Dorsolateral prefrontal cortex (tissue), 122 donors: ENCODE measurements at places on chromosomes 16 and 17. TPM values are rescaled to one million over a fixed set of nuclear protein-coding genes. Genes with fewer than 3 reads are reported as not detected.

The SLFN14 gene
- not detected for total RNA-seq

The TNP2 gene
- not detected for total RNA-seq

The PPP1R27 gene
- total RNA-seq, result not detected

The RGS11 gene
- 66.1 TPM for total RNA-seq

The C17orf50 gene
- total RNA-seq, result 0.91 TPM

The SLC38A8 gene
- 1.2 TPM for total RNA-seq

The CSH2 gene
- total RNA-seq, result not detected

The TOM1L1 gene
- total RNA-seq, result 20.7 TPM

The HOXB13 gene
- not detected for total RNA-seq

The ARL5C gene
- 0.83 TPM for total RNA-seq

The CX3CL1 gene
- total RNA-seq, result 79.8 TPM

The MARVELD3 gene
- total RNA-seq, result not detected

The WRAP53 gene
- total RNA-seq, result 5.2 TPM

The CRHR1 gene
- total RNA-seq, result 19.6 TPM

The SLC2A4 gene
- 2.1 TPM for total RNA-seq

The MKS1 gene
- total RNA-seq, result 17.2 TPM

The SDR42E2 gene
- total RNA-seq, result 0.21 TPM

The ALOX12 gene
- not detected for total RNA-seq

The SMIM22 gene
- not detected for total RNA-seq

The TBC1D3 gene
- total RNA-seq, result not detected

The TNS4 gene
- total RNA-seq, result not detected

The HAS3 gene
- 2.2 TPM for total RNA-seq

The SGSM2 gene
- 147 TPM for total RNA-seq

The NEK8 gene
- total RNA-seq, result 2.3 TPM

The PMFBP1 gene
- total RNA-seq, result 1.7 TPM

The CSF3 gene
- total RNA-seq, result 1.3 TPM

The GNAO1 gene
- 470 TPM for total RNA-seq

The SLC5A2 gene
- 0.20 TPM for total RNA-seq

The MT1M gene
- total RNA-seq, result 40.1 TPM

The NPIPA5 gene
- 34.5 TPM for total RNA-seq

The LGALS9C gene
- total RNA-seq, result not detected

The DNAI2 gene
- total RNA-seq, result not detected

The FBXW10B gene
- total RNA-seq, result 0.97 TPM

The TEDC2 gene
- total RNA-seq, result 7.0 TPM

The WNT9B gene
- 1.4 TPM for total RNA-seq

The FCSK gene
- 22.0 TPM for total RNA-seq

The KRT222 gene
- total RNA-seq, result 21.4 TPM

The ALOX15B gene
- 1.5 TPM for total RNA-seq

The MRPS23 gene
- total RNA-seq, result 51.6 TPM

The GRAPL gene
- 4.1 TPM for total RNA-seq

The ZNF469 gene
- total RNA-seq, result 6.3 TPM
